ENCODE measurements at places on chromosomes 3 and 15.

GRCh38 chr3:146110161-146110560 lies 50.8 kb downstream of the PLOD2 start:
- no peak for DNase-seq

- DNase-seq, result no peak
These were observed 38.6 kb downstream of the TRIM71 start for GRCh38 chr3:32856355-32856889.

DNA sequence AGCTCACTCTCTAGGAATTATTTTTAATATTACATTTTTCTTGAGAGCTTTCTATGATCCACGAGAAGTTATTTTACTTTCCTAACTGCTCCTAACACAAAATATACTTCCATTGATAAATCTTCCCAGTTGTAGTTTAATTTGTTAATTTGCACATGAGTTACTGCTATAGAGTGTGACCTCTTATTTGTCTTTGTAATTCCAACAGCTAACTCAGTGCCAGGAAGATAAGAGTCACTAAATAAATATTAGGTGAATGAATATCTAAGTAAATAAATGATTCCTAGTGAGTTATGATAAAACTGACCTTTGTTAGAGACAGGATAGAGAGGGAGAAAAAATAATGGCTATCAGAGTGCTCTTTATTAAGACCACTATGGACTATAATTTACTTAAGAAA lies 319.9 kb downstream of the NAALADL2 start:
- DNase-seq, result no peak

- no peak for DNase-seq
These were observed 1.0 kb downstream of the PAK2 start for GRCh38 chr3:196740481-196741248.

DNA sequence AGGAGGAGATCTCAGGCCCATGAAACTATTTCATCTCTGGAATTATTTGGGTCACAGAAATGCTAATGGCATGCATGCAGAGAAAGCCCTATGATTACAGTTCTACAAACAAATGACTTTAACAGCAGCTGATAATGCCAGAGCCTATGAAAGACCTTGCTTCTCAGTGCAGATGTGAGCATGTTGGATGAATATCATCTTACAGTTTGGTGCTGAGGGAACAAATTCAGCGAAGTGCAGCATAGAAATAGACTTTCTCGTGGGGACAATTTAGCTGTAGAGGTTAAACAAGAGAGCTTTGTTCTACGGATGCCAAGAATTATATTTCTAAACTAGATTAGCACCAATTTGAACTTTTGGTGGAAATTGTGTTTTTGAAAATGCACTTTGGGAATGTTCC lies 27.7 kb downstream of the PTX3 start:
- DNase-seq, result no peak
